ENCODE measurements at places on chromosomes 2 and 18.
A peak's percentile ranks its signal among the peaks of the same experiment; 100 is the strongest.

GRCh38 chr2:234957834-234958135, 6.0 kb downstream of the SH3BP4 start:
- no peak for DNase-seq

- peak; percentile 19 for DNase-seq
These were observed 68.1 kb upstream of the CSRNP3 start for GRCh38 chr2:165401285-165401852.

DNA sequence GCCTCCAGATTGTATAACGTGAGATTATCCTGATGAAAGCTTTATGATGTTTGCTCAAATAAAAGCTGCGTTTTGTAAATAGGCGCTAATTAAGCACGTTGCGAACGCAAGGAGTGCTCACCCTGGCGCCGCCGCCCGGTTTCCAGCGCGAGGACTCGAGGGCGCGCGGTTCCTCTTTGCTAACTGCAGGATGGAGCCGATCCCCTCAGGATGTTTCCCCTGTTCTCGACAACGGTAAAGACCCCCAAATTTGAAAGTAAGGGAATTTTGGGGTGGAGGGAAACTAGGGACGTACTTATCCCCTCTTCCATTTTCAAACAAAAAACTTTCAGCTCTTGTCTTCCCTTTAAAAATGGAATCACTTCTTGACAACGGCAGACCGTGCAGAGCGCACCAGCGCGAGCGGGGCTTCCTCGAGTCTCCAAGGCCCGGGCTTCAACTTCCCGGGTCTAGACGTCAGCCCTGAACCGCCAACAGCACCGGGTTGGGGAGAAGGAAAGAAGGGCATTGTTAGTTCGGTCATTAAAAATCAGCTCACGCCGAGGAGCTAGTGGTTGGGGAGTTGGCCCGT, 1.1 kb upstream of the GBX2 start:
- no peak for DNase-seq

DNA sequence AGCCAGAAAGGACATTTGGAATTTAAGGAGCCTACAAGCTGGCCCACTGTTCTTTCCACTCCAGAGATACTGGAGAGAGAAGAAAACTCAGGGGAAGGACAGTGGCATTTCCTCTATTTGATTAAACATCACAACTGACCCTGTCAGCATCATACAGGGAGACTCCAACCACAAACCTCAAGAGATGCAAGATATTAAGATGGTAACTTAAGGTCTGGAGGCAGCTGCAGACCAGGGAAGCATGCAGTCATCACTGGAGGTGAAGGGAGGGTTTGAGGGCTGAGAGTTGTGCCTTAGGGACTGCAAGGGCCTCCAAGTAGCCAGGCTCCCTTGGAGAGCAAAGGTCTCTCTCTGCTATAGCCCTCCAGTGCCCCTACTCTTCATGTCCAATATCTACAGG, 67.4 kb downstream of the RNF152 start:
- DNase-seq, result no peak

GRCh38 chr18:28365411-28365831, 188.5 kb upstream of the CDH2 start:
- no peak for DNase-seq

DNA sequence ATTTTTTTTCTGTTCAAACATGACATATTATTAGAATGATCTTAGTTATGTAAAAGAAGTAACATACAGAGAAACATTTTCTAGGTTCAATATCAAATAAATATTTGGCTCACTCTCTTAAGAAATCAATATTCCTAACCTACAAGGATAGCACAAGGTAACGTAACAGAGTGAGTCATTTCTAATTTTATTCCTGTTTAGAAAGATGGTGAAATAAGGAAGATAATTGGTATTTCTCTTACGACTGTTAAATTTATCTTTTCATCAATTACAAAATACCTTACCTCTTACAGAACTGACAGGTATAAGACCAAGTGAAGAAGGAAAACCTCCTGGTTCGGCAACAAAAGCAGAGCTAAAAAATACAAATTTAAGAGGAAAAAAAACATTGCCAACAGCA, 45.1 kb downstream of the PRELID3A start:
- DNase-seq, result no peak

DNA sequence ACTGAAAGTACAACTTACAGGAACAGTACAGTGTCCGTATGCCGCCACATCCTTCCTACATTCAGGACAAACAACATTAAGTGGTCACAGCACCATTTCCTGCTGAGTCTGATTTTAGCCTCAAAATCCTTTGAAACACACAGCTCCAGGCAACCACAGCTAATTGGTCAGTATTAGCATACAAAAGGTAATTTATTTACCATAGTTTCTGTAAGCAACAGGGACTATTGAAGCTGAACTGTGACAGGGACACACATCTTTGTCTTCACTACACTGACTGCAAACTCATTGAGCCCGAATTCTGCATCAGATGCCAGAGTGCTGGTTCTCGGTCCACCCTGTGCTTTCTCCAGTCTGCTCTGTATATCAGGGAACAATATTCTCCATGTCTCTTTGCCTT, 151.8 kb downstream of the ST6GAL2 start:
- DNase-seq, result no peak

DNA sequence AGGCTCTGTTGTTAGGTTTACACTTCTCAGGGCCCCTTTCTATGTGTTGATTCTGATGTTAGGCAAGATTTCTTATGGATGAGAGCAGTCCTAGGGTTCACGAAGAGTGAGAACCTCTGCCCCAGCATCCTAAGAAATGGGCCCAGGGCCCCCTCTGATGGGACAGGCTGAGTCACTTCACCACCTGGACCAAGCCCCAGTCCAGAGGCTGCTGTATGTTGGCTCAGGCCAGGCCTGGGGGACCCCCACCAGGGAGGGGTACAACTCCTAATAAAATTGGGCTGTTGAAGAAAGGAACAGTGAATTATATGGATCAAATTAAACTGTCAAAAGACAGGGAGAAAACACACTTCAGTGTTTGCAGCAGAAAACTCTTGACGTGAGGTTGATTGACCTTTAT, 365.9 kb upstream of the HS6ST1 start:
- no peak for DNase-seq

DNA sequence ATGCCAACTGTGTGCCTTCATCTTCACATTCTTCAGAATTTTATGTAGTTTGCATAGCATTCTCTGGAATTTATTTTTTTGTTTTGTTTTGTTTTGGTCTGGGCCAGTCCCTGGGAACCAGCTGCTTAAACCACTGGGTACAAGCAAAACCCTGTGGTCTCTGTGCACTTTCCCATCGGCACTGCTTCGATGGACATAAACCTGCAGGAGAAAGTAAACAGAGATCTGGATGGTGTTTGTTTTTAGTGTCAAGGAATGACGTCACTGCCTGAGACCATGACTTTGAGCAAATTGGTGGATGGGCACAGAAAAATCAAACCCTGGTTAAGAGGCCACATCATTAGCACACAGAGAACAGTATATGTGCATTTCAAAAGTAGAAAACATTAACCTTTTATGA, 64.7 kb upstream of the RASGRP3 start:
- no peak for DNase-seq

GRCh38 chr2:152929628-152930027, 211.2 kb downstream of the ARL6IP6 start:
- no peak for DNase-seq

DNA sequence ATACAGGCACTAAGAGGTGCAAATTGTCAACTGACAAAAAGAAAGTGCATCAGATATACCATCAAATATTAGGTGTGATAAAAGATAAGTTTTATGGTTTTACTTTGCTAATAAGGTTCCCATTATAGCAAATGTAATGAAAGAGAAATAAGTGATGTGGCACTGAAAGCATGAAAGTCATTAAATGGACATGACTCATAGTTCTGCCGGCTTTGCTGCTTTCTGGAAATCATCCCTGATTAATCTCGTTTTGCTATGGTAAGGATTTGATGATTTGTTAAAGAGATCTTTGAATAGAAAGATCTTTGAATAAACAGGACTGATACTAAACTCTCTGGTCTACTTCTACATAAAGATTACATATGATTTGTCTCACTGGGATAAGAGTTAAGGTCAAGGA, 72.7 kb downstream of the CLIP4 start:
- DNase-seq, result no peak

DNA sequence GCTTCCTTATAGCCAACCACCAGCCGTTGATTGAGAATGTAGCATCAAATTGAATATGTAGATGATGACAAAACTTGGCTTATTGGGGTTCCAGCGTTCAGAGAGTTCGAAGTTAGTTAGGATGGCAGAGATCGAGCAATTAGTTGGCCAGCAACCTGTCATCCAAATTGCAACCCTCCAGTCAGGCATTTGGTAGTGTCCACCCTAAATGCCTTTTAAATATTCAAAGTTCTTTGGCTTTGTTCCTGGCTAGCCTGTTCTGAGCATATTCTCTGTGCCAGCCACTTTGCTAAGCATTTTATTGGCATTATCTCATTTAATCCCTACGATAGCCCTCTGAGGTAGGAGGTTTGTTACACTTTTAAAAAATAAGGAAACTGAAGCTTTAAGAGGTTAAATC, 342.8 kb downstream of the SETBP1 start:
- no peak for DNase-seq

DNA sequence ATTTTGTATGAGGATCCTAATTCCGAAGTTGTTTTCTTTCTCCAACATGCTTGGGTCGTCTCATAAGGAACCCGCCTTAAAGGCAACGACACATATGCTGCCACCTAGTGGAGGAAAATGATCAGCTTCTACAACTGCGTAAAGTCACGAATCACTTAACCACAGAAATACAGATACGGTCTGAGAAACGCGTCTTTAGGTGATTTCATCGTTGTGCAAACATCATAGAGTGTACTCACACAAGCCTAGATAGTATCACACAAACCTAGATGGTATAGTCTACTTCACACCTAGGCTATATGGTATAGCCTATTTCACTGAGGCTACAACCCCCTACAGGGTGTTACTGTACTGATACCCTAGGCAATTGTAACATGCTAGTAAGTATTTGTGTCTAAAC, 13.1 kb downstream of the GNLY start:
- DNase-seq, result peak; percentile 28

- DNase-seq, result no peak
These were observed 97.3 kb upstream of the ST6GAL2 start for GRCh38 chr2:106983305-106983704.

DNA sequence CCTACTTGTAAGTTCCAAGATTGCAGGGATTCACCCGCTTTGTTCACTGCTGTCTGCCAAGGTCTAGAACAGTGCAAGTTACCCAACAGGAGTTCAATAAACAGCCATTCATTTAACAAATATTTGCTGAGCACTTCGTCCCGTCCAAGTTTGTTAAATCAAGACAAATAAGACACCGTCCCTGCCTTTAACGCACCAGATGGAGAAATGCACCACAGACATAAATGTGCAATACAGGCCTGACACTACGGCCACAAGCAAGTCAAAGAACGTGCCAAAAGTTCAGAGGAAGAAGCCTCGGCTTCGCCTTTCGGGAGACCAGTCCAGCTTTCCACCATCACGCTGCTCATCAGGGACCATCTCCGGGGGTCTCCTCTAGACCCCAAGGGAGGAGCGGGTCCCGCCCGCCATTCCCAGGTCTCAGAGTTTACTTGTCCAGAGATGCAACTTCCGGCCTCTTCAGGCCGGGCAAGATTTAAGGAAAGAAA, 429 bp downstream of the C2orf76 start:
- no peak for DNase-seq

GRCh38 chr2:3669656-3670055, 11.7 kb downstream of the ALLC start:
- DNase-seq, result no peak

- DNase-seq, result no peak
These were observed 36.0 kb downstream of the SETBP1 start for GRCh38 chr18:44716697-44717163.

GRCh38 chr2:74884118-74884762, 50.3 kb downstream of the HK2 start:
- DNase-seq, result no peak

DNA sequence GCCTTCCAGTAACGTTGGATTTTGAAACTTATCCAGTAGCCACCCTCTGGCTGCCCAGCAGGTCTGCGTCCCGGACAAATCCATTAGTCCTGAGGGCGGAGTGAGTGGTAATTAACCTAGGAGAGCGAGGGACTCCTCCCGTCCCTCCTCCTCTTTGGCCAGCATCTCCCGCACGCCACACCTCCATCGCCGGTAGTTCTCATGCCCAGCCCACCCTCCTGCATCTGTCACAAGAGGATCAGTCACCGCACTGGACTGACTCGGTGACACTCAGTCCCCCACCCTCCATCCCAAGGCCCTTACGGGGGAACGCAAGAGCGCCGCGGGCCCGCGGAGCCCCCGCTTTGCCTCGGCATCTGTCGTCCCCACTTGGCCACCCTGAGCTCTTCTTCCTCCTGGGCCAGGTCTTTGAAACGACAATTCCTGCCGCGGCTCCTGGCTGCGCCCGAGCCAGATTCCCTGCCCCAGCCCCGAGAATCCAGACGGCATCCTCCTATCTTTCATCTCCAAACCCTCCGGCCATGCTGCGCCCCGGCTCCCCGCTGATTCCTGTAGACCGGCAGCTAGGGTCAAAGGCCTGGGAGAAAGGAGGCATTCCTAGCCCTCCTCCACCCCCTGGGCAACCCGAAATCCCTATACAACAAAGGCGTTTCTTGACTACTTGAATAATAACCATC, 77.5 kb downstream of the EIF2AK3 start:
- DNase-seq, result no peak

Data from stimulated activated CD4-positive, alpha-beta T cell treated with anti-CD3 and anti-CD28 coated beads, TNF-alpha, amount 100 ng/mL, for 48 hours (primary cell).